Cortex of kidney (tissue), 1 donor: ENCODE measurements at places on chromosomes 1 and 21.

DNA sequence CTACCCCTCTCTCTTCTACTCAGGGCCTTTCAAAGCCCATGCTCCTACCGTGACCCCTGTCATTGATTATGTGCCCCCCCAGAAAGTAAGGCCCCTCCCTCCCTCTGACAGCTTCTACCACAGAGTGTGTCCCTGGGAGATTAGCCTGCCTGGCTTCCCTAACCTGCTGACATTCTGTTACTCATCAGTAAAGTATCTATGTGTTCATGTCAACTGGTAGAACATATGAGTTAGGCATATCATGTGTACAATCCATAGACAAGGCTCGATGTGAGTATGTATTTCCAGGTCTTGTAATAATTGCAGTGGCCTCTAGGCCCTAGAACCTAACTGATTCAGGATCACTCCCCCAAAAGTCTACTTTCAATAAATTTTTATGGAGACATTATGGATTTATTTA is 120.0 kb downstream of the GIPC2 start:
- DNase-seq = no peak

- no peak for DNase-seq
Measured at GRCh38 chr1:22613951-22614350, 22.5 kb upstream of the C1QA start.

DNA sequence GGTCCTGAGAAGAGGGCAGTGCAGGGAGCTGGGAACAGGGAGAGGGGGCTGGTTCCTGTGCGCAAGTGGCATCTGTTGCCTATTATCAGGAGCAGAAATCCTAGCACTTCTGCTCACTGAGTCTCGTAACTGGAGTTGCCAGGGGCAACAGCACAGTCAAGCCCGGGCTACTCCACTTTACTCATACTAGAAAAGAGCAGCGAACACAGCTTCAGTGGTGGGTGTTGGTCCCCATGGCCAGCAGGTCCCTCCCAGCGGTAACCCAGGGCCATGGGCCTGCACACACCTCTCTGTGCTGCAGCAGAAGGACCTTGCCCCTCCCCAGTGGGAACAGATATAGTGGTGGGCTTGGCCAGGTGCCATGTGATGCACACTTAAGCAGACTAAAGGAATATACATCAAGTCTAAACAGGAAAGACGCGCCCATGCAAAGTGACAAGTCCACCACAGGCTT is 8.5 kb downstream of the PYCR2 start:
- no peak for DNase-seq

DNA sequence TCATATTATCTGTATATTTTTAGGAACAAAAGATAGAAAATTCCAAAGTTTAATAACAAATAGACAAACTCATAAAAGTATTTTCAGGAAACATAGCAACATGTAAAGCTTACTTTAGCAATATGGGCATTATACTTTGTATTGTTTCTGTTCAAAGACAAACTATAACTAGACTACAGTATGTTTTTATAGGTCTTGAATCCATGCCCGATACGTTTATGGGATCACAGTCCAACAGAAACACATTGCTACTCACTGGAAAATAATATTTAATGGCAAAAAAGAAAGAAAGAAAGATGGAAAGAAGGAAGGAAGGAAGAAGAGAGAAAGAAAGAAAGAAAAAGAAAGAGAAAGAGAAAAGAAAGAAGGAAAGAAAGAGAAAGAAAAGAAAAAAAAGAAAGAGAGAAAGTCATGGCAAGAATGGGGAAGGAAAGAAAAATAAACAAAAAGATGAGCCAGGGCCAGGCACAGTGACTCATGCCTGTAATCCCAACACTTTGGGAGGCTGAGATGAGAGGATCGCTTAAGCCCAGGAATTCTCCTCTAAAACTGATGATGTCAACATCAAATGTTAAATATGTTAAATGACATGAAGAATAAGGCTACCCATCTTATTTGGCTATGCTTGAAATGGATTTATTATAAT is 32.7 kb downstream of the TM2D1 start:
- DNase-seq = no peak

- no peak for DNase-seq
Measured at GRCh38 chr1:71464016-71464415, 383.2 kb upstream of the ZRANB2 start.

DNA sequence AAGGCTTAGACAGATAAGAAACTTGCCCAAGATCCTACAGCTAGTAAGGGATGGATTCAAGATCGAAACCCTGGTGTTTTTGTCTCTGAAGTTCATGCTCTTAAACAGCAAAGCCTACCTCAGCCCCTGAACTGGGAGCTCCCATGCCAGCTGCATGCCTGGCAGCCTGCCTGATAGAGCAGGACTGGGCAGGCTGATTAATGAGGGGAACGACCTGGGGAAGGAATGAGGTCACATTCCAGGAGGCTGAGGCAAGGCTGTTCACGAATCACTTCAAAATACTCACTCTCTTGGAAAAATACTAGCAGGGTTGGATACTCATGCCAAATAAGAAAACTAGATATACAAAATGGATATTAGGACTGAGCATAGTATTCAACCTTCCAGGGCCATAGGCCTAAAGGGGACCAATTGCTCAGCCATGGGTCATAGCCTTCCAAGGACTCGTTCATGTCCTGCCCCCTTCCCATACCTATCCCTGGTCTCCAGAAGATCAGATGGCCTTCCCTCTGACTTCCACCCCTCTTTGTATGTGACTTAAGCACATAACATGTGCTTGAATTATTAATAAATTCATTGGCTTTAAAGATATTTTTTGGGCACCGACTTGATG is 15.6 kb upstream of the TACSTD2 start:
- DNase-seq = no peak

- no peak for DNase-seq
Measured at GRCh38 chr1:88237058-88237457, 447.0 kb upstream of the PKN2 start.

DNA sequence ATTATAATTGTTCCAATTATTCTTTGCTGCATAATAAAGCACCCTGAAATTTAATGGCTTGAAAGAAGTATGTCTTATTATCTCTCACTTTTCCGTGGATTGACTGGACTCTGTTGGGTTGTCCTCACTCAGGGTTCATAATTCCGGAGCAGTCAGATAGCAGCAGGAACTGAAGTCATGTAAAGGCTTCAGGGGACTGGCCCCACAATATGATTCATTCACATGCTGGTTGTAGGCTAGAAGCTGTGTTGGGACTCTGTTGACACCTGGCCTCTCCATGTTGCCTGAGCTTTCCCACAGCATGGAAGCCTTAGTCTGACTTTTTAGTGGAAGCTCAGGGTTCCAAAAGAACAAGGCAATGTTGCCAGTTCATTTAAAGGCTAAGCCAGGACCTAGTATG is 367.1 kb upstream of the ADGRL2 start:
- no peak for DNase-seq

DNA sequence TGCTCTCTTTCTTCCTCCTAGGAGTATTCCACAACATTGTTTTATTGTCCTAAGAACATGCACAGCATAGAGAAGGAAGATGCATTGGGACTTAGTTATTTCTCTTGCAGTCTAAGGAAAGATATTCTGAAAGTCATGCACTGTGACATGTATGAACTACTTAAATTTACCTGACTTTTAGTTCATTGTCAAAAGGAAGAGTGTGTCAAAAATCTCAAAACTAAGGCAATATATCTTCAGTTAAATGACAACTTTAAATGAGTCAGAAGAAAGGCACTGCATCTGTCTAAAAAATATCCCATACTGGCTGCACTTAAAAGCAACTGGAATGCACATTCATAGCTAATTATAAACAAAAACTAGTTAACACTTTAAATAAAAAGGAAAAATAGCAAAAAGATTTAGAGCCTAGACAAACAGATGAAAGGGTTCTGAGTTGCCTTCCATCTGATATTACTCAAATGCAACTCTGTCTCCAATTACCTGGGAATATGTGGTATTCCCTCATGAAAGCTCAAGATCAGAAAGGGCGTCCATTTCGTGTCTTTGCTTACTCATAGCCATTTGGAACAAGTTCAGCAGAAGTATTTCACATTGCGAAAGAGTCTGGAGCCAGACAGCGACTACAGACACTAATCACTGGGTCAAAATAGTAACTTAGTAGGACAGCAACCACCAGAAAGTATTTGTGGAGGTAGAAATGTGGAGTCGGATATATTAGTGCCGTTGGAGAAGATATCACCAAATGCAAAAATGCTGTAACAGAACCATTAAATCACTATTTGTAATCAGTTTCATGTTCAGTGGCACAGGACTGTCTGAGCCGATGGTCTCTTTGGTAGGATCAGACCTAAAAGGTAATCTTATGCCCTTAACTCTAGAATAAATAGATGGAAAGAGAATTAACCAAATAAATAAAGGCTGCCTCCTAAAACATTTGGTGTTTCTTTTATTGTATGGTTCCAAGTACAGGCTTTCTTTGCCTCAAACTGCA is 225.7 kb downstream of the GREM2 start:
- no peak for DNase-seq

- DNase-seq = no peak
Measured at GRCh38 chr1:233294913-233295236, 650 bp downstream of the PCNX2 start.

DNA sequence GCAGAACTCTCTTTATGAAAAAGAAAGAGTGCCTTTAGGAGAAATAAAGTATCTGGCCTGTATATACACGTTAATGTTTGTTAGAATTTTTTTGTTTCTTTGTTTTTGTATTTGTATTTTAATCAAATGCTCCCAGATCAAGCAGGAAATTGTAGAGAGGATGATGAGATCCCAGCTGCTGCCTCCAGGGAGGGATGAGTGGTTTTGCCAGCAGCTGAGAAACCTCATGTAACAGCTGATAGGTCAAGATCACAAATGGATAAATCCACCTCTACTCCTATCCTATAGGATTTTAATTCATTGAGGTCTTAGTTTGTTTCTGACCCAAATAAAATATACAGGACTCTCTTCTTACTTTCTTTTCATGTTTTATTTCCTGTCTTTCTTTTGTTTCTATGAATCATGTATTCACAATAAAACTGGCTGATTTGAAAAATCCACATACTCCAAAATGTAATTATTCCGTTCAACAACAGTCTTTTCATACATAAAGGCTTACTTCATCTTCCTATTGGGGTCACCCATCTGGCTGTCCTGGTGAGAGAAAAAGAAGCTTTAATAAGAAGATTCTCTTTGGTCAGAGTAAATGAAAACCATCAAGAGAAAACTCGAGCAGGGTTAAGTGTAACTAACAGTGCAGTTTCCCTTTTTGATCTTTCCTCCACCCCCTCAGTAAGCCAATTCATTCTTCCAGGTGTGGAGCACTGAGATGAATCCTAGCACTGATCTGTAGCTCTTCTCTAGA is 129.3 kb upstream of the PLPPR5 start:
- no peak for DNase-seq
